ENCODE measurements at places on chromosomes 2 and 18.

DNA sequence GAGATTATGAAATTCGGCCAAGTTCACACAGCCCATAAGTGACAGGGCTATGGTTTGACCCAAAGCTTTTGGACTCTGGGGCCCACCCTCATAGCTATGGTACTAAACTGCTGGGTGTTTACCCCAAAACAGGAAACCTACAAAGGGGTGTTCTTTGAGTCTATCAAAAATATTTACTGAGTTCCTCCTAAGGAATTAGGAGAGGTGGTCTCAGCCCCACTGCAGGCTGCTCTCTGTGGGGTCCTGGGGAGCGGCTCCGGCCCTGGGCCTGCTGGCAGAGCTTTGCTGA lies 45.5 kb downstream of the SDC1 start:
- H3K4me3 ChIP-seq, result no peak overlapping the region
- H3K27me3 ChIP-seq, result no peaks in the 10 kb centered on the region
- DNase-seq, result no peak
- no peak overlapping the region for H3K27ac ChIP-seq

DNA sequence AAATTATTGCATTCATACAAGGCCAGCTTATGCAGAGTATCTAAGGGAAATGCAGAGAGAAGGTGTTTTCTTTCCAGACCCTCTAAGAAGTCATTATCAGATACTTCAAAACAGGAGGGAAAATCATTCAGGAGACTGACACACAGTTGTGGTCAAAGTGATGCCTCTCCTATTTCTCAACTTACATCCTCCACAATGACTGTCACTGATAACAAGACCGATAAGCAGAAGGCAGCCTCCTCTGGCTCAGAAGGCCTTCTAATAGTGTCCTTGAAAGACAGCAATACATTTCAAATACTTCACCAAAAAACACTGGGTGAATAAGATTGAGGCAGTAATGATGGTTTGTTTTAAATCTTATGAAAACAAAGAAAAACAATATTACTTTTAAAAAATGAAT lies 199.7 kb downstream of the PIEZO2 start:
- no peaks in the 10 kb centered on the region for H3K4me1 ChIP-seq
- DNase-seq, result no peak

DNA sequence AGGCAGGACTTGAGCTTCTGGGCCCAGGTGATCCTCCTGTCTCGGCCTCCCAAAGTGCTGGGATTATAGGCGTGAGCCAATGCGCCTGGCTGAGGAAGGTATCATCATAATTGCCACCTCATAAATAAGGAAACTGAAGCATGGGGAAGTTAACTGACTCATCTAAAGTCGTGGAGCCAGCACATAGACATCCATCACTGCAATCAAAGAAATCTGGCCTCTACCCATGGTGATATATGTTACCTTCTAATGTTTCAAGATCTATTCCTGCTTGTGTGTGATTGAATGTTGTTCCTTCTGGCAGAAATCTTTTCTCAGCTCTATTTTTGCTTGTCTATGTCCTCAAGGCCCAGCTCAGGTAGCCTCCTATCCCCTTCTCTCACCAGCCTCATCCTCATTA lies 105.1 kb upstream of the AQP4 start:
- no peak for DNase-seq
- H3K27me3 ChIP-seq, result no peaks in the 10 kb centered on the region
- no peaks in the 10 kb centered on the region for H3K36me3 ChIP-seq

DNA sequence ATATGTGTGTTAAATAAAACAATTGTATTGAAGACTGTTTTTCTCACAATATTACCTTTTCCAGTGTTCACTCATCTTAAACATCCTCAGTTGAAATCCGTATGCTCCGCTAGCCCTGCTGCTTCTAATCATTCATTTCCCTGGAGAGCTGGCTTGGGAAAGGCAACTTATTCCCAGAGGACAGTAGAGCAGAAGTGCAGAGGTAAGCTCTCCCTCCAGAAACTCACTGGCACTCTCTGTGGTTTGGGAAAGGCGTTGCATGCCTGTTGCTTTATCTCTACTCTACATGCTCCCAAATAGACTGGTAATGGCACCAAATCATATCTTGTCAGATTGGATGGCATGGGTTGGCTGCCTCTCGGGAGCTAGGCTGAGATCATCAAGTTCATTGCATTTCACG lies 117.1 kb upstream of the BOD1L2 start:
- no peak overlapping the region for H3K4me3 ChIP-seq
- no peak overlapping the region for H3K27ac ChIP-seq
- DNase-seq, result no peak
- peaks cover 36% of the 10 kb centered on the region for H3K36me3 ChIP-seq
- H3K27me3 ChIP-seq, result no peaks in the 10 kb centered on the region

GRCh38 chr2:223100061-223100511 lies 48.1 kb downstream of the KCNE4 start:
- no peaks in the 10 kb centered on the region for H3K36me3 ChIP-seq
- H3K27me3 ChIP-seq, result no peaks in the 10 kb centered on the region
- H3K4me3 ChIP-seq, result no peak overlapping the region
- no peak for DNase-seq
- H3K4me1 ChIP-seq, result no peaks in the 10 kb centered on the region
- no peak overlapping the region for H3K27ac ChIP-seq

DNA sequence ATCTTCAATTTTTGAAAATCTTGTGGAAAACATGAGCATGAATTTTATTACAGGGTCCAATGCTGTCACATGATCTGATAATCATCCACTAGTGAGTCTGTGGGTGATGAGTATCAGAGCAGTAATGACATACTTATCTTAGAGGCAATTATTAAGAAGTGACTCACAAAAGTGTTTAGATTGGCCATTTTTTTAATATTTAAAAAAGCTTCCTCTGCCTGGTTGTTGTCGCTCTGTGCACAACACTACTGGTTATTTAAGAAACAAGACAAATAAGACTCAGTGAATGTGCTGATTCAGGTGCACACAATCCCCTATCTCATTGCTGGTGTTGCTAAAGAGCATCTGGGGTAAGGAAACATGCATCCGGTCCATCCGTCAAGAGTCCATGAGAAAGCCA lies 665.8 kb upstream of the ZEB2 start:
- no peaks in the 10 kb centered on the region for H3K27me3 ChIP-seq
- no peak overlapping the region for H3K27ac ChIP-seq
- H3K36me3 ChIP-seq, result no peaks in the 10 kb centered on the region
- H3K4me1 ChIP-seq, result no peaks in the 10 kb centered on the region
- no peak for DNase-seq

- H3K27ac ChIP-seq, result no peak overlapping the region
- H3K4me3 ChIP-seq, result no peak overlapping the region
- no peaks in the 10 kb centered on the region for H3K27me3 ChIP-seq
- H3K36me3 ChIP-seq, result no peaks in the 10 kb centered on the region
Observed at GRCh38 chr2:118729760-118730159, 117.7 kb downstream of the EN1 start.
